Activated B cell treated with CpG ODN at 0.5 μM for 24 hours (primary cell): ENCODE measurements at places on chromosomes 3 and 15.

GRCh38 chr3:69309814-69310213, 76.1 kb downstream of the FRMD4B start:
- no peak overlapping the region for H3K4me3 ChIP-seq
- H3K27ac ChIP-seq: no peak overlapping the region
- H3K4me1 ChIP-seq: peaks cover 7% of the 10 kb centered on the region
- no peaks in the 10 kb centered on the region for H3K27me3 ChIP-seq
- DNase-seq: no peak

DNA sequence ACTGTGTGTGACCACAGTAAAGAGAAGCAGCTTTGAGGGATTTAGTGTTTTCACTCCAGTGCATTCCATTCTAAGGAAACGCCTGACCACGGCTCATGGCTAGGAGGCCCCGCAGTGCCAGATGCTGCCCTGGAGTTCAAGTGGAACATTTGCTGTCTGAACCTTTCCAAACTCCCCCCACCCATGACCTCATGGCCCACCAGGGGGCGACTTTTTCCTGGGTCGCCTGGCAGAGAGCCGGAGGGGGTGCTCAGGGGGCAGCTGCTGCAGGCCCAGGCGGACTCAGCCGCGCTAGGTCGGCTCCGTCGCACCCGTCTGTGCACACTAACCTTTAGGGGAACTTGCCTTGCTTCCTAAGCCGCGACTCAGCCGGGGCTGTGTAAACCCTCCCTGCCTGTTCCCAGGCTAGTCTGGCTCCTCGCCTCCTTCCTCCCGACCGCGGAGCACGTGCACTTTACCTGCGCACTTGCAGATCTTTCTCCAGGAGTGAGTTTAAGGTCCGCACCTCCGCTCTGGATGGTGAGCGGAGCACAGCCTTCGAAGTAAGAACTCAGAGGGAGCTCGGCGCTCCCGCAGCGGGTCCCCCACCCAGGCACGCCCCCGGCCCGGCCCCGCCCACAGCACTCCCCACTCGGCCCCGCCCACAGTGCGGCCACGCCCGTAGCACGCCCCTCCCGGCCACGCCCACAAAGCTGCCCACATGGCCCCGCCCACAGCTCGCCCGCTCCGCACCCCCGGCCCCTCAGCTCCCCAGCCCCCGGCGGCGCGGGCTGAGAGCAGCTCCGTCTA, at the start of gene OCA2:
Gene OCA2, minus strand, starts transcription at position 550 of the 789 bp plus-strand sequence. CDS start 17,441 bp downstream, outside the sequence.
- H3K4me1 ChIP-seq: peaks cover 37% of the 10 kb centered on the region
- peak within 1 kb of the TSS; percentile 53 for H3K4me3 ChIP-seq
- H3K27ac ChIP-seq: no peak within 1 kb of the TSS
- peak; percentile 47 for DNase-seq
- no peaks in the 10 kb centered on the region for H3K36me3 ChIP-seq

- no peak overlapping the region for H3K27ac ChIP-seq
- H3K4me1 ChIP-seq: peaks cover 4% of the 10 kb centered on the region
- DNase-seq: no peak
- no peak overlapping the region for H3K4me3 ChIP-seq
Measured at GRCh38 chr3:134309987-134310700, 59.5 kb upstream of the RYK start.

DNA sequence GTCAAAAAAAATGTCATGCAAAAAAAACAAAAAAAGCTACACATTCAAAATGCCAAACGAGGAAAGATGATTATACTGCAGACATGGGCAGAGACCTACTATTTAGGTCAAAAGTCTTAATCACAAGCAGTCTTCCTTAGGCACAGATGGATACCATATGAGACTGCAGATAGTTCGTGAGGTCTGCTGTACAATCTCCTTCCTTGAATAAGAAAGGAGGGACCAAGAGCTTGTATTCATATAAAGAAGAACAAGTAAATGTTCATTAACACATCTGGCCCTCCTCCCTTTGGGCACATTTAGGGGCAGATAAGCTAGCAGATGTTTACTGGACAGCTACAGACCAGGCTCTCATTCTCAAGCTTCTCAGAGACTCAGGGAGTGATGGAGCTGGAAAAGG, 45.3 kb downstream of the ANXA2 start:
- H3K27me3 ChIP-seq: no peaks in the 10 kb centered on the region
- H3K4me3 ChIP-seq: no peak overlapping the region
- no peak overlapping the region for H3K27ac ChIP-seq
- no peak for DNase-seq

GRCh38 chr15:63500265-63501250, 3.8 kb upstream of the USP3 start:
- peaks cover 52% of the 10 kb centered on the region for H3K4me1 ChIP-seq
- H3K36me3 ChIP-seq: peaks cover 5% of the 10 kb centered on the region
- no peaks in the 10 kb centered on the region for H3K27me3 ChIP-seq
- peak overlapping the region; percentile 76 for H3K4me3 ChIP-seq

DNA sequence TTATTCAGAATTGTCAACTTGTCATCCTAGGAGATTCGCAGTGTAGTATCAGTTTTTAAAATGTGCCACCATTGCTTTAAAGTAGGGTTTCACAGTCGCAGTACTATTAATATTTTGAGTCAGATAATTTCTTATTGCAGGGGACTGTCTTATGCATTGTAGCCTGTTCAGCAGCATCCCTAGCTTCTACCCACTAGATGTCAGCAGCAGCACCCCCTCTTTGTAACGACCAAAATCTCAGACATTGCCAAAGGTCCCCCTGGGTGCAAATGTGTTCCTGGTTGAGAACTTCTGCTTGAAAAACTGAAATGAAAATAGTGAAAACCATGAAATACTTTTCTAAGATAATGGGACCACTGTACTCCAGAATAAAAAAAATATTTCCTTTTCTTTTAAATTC, 474.8 kb downstream of the CNTN3 start:
- DNase-seq: no peak
- H3K27me3 ChIP-seq: no peaks in the 10 kb centered on the region
- H3K4me1 ChIP-seq: no peaks in the 10 kb centered on the region

GRCh38 chr3:177405191-177405672, 207.9 kb upstream of the TBL1XR1 start:
- no peaks in the 10 kb centered on the region for H3K27me3 ChIP-seq
- H3K4me3 ChIP-seq: no peak overlapping the region
- H3K4me1 ChIP-seq: no peaks in the 10 kb centered on the region
- H3K27ac ChIP-seq: no peak overlapping the region

DNA sequence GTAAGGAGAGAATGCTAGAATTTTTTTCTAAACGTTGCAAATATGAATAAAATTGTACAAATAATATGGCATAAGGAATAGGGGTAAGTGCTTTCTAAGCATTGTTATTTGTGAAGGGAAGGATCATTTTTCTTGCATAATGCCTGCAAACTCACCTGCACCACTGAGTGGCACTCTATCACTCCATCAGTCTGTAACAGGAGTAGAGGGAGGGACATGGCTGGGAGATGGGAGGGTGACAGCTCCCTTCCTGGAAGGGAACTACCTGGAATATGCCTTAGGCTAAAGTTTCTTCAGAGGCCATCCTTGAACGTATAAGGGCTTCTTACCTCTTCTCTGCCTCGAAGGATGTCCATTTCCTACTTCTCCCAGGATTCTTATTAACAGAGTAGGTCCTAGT, 3.0 kb downstream of the NAALADL2 start:
- no peak overlapping the region for H3K4me3 ChIP-seq
- no peaks in the 10 kb centered on the region for H3K4me1 ChIP-seq
- no peak for DNase-seq
- no peak overlapping the region for H3K27ac ChIP-seq

DNA sequence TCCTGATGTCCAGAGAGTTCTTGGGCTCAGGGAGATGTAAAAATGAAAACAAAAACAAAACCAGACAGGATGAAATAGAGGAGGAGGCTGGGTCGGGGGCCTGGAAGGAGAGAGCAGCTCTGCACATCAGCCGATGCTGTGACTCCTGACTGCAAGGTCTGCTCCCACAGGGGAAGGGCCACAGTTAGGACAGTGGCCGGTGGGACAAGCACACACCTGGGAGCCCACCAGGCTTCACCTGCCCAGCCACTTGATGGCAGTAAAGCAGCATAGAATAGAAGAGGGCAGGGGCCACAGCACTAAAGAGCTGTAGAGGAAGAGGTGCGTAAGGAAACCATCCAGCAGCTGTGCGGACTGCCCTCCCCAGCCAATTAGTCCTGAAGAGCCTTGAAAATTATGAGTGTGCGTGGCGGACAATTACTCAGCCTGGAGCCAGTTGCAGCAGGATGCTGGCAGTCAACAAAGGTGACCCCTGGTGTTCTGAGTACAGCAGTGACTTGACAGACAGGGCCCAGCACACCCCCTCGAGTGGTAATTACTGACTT, 29.8 kb downstream of the ALS2CL start:
- peaks cover 8% of the 10 kb centered on the region for H3K4me1 ChIP-seq
- no peak overlapping the region for H3K4me3 ChIP-seq
- no peaks in the 10 kb centered on the region for H3K36me3 ChIP-seq
- peaks cover 16% of the 10 kb centered on the region for H3K27me3 ChIP-seq
- H3K27ac ChIP-seq: no peak overlapping the region
- DNase-seq: no peak
